ENCODE measurements at places on chromosomes 6 and 20.

DNA sequence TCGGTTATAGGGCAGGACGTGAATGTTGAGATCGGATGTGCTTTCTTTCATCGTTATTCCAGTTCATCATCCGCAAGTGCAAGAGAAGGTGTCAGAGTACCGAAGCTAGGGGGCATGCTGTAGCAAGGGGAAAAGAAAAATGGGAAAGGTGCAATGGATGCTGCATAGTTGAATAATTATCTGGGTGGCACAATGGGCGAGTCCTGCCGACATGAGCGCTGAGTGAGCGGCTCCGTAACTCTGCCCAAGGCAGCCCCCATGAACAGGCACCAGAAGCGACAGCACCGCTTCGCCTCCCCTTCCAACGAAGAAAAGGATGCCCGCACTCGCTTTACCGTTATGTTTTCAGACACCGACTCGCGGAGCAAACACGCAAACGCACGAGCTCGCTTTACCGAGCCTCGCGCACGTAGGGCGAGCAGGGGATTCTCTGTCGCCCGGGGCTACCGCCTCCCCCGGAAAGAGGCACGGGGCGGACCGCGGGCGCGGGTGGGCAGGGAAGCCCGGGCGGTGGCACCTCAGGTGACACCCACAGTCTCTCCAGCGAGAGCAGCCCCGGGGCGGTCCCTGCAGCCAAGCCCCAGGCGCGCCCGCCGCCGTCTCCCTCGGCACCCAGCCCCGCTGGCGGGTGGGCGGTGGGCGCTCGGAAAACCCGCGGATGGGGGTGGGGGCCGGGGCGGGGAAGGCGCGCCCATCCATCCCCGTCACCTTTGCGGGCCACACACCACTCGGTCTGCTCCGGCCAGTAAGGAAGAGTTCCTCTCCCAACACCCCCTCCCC, 654 bp downstream of the WASF1 start:
- peak; percentile 13 for DNase-seq

GRCh38 chr6:100420711-100421110, 44.0 kb downstream of the SIM1 start:
- DNase-seq = no peak

- DNase-seq = peak; percentile 49
These were observed 21.5 kb downstream of the OR2B2 start for GRCh38 chr6:27890445-27891319.

DNA sequence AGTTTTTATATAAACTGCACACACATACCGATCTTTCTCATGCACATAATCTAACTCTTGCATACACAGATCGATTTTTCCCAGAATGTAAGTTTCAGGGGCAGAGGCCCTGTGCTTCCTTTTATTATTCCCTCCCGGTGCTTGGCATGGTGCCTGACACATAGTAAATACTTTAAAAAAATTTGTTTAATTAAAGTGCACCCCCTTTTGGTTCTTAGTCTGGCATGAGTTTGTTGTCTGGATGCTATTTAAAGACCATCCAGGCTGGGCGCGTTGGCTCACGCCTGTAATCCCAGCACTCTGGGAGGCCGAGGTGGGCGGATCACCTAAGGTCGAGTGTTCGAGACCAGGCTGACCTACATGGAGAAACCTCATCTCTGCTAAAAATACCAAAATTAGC, 5.4 kb upstream of the DEK start:
- no peak for DNase-seq
